ENCODE measurements at places on chromosomes 13 and 19.

DNA sequence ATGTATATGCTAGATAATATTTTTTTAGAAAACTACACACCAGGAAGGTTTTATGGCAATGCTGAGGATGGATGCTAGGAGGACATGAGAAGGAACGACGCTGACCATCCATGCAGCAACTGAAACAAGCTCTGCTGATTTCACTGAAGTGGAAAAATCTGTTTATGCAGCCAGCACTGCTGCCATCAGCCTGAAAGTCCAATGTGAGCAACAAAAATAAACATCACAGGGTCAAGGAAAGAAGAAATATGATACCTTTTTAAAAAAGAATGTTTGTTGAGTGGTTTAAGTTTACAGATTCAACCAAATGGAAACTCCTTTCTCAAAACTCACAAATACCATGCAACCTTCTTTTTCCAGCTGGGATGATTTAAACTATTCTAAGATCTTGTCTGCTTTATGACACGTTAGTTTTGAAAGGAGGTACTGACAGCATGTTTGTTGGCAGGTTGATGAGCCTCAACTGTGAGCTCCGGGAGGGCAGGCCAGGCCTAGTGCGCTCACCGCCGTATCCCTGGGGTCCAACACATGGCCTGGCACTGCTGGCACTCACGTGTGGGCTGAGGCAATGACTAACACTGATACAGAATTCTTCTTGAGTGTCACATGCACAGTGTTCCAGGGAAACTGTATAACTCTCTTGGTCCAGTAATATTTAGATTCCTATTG is 46.8 kb downstream of the LATS2 start:
- peak; percentile 83 for DNase-seq

- no peak for DNase-seq
Observed at GRCh38 chr19:29418201-29418600, 107.6 kb upstream of the VSTM2B start.

DNA sequence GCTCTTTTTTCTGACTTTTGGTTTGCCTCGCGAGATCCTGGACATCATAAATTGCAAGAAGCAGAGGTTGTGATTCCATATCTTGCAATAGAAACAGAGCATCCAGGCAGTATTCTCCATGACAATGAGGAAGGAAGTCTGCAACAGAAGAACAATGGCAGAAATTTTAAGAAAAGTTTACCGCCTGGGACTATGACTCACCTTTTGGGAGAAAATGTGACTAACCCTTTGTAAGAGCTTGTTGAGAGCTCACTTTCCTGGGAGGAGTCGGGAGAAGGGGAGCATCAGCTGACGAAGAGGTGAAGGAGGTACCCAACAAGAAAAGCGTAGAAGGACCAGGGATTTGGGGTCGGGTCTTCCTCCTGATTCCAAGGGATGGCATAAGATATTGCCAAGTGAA is 34.3 kb upstream of the TNFSF11 start:
- DNase-seq: peak; percentile 52

DNA sequence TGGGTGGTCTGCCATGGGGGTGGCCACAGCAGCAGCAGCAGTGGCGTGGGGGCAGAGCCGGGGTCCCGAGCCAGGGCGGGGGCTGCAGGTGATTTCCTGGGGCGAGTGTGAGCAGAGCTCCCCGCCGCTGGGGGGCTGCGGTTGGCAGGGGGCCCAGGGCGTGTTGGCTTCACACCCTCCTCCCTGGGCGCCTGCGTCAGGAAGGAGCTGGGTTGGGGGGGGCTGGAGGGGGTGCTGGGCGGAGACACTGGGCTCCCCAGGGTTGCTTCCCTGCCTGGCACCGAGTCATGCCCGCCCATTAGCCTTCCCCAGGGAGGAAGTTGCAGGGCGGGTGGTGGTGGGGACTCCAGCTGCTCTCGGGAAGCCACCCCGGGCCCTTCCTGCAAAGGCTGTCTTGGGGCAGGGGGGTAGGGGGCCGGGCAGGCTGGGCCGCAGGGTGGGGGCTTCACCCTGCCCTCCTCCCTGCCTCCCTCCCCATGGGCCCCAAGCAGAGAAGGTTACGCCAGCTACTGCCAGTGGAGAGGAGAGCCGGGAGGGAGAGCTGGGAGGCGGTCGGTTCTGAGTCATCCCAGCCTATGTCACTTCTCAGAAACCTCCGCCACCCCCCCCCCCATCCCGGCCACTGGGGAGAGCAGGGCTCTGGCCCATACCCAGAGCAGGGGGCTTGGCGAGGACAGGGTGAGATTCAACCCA is 4.6 kb downstream of the MIDN start:
- peak; percentile 99 for DNase-seq

DNA sequence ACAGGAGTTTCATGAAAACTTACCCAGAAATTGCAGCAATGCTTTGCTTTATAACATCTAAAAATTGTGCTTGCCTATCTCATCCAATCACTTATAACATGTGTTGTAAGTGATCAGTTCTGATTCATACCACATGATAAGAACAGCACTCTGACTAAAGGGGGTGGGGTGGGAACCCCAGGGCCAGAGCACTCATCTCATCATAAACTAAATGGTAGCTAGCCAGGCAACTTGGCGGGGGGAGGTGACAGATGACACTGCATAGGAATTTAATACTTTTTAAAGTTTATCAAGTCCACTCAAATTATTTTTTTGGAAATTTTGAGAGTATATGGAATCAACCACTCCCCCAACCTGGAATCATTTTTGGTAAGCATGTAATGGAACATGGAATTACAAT is 42.1 kb downstream of the FOXO1 start:
- no peak for DNase-seq

DNA sequence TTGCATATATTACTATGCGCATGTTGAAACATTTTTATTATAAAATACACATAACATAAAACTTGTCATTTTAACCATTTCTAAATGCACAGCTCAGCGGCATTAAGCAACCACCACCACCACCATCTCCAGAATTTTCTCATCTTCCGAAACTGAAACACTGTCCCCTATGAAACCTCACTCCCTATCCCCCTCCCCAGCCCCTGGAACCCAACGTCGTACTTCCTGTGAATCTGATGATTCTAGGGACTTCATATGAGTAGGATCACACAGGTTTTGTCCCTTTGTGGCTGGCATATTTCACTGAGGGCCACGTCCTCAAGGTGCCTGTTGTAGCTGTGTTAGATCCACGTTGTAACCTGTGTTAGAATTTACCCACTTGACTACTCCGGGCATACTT is 716 bp upstream of the MAP2K2 start:
- DNase-seq: no peak

DNA sequence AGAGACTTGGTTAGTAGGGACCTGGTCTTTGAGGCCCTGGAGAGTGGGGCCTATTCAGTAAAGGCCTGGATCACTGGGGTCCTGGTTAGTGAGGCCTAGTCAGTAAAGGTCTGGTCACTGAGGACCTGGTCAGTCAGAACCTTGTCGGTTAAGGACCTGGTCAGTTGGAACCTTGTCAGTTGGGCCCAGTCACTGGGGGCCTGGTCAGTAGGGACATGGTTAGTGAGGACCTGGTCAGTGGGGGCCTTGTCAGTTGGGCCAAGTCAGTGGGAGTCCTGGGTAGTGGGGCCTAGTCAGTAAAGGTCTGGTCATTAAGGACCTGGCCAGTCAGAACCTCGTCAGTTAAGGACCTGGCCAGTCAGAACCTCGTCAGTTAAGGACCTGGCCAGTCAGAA is 43.2 kb upstream of the TPM4 start:
- DNase-seq: no peak

DNA sequence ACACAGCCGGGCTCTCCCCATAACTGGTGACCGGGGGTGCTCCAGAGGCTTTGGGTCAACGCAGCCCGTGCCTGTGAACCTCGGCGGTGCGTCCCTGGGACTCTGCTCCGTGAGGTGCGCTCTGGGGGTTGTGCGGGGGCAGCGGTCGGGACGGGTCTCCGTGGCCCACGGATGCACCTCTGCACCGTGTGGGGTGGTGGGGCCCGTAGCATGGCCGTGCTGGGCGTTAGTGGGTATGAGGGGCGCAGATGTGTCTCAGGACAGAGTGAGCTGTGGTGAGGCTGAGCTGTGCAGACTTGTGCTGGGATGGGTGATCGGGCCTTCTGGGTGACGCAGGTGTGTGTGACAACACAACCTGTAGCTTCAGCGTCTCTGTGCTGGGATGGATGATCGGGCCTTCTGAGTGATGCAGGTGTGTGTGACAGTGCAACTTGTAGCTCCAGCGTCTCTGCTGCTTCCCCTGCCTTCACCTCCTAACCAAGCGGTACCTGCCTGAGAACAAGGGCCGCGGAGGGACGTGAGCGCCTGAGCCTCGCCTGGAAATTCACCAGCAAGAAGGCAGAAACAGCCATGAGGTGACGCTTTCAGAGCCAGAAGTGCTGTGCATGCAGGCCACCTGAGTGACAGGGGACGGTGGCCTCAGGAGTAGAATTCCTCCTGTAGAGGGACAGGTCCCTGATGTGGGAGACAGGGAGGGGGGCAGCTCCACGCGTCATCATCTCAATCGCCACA is 599 bp downstream of the ZNF331 start:
- DNase-seq: no peak

DNA sequence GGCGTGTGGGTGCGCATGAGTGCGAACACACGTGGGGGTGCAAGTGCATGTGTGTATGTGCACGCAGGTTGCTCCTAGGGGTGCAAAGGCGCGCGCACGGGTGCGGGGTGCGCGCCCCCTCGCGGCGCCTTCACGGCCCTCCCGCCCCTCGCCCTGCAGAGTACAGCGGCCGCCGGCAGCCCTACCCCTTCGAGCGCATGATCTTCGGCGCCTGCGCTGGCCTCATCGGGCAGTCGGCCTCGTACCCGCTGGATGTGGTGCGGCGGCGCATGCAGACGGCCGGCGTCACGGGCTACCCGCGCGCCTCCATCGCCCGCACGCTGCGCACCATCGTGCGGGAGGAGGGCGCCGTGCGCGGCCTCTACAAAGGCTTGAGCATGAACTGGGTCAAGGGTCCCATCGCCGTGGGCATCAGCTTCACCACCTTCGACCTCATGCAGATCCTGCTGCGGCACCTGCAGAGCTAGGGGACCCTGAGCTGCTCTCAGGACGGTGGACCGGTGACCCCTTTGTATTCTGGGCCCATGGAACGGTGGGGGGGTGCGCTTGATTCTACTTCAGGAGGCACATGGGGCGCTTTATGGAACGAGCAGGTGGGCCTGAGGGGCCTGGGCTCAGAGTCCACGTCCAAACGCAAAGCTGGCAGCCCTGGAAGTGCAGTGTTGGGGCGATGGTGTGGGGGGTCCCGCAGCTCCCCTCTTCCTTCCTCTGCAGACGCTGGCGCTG is 27.7 kb downstream of the TMEM161A start:
- no peak for DNase-seq

DNA sequence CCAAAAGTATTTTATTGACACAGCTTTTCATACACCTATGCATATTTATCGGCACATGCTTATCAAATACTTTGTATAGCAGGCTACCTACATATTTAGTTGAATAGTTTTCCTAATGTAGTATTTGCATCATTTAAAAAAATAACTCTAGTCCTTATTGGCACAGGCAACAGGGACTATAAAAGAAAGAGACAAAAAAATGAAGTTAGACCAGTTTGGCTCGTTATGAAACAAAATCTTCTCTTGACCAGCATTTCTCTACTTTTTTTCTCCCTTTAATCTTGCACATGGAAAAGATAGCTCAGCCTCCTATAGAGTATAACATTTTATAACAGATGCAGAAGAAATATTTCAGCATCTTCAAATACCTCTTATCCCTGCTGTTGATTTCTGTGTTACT is 794.8 kb upstream of the MIR17HG start:
- no peak for DNase-seq

DNA sequence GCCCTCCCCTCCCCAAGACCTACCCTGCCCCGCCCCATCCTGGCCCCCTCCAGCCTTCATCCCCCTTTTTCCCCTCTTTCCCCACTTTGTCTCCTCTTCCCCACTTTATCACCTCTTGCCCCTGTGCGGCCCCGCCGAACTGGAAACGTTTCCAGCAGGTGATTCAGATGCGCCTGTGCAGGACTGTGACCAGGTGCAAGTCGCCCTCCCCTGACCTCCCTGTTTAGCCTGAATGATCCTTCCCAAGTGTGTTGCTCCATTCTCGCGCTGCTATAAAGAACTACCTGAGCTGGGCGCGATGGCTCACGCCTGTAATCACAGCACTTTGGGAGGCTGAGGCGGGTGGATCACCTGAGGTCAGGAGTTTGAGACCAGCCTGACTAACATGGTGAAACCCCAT is 25.9 kb downstream of the ZNF791 start:
- no peak for DNase-seq

DNA sequence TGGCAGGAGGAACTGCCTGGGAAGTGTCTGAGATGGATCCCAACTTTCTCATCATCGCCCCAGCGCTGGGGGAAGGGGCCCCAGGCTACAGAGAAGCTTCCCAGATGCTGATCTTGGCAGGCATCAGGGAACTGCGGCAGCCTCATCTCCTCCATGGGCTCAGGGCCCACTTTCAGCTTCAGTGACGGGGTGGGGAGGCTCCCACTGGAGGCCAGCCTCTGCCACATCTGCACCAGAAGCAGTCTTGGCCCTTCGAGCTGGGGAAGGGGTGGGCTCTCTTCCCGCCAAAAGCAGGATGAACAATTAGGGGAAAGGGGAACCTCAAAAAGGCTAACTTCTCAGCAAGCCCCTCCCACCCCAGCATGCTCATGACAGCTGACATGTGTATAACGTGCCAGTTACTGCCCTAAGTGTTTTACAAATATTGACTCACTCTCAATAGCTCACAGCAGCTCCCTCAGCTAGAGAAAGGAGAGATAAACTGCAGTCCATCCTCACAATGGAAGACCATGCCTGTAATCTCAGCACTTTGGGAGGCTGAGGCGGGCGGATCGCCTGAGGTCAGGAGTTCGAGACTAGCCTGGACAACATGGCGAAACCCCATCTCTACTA is 7.1 kb upstream of the S1PR2 start:
- DNase-seq: peak; percentile 25

DNA sequence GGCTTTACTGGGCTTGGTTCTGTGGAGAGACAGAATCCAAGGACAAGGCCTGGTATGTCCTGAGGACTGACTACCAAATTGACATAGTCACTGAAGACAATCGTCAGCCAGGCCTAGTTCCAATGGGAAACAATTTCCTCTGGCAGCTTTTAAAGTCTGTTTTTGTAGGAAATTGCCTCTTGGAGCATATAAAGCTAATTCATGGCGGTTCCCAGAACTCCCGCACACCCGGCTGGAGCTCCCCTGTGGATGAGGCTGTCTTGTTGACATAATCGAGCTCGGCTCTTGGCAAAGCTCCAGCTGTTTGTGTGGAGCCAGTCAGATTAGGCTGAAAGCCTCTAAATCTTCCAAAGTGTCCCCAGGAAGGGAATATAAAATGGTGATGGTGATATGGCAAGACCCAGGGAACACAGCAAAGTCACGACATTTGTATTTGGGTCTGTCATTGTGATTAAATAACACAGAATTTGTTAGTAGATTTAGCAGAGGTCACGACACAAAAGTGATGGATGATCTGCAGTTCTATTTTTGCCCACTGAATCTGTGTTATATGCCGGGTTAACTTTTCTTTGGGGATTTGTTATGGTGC is 395.0 kb downstream of the PCDH9 start:
- peak; percentile 67 for DNase-seq

GRCh38 chr13:98279473-98280175 is 102.6 kb upstream of the RNF113B start:
- DNase-seq: no peak

GRCh38 chr13:59326717-59327116 is 837.0 kb downstream of the DIAPH3 start:
- DNase-seq: no peak

- no peak for DNase-seq
Observed at GRCh38 chr13:91302111-91302510, 45.4 kb upstream of the MIR17HG start.

GRCh38 chr19:17249887-17250548 is 4.3 kb upstream of the NR2F6 start:
- no peak for DNase-seq

- no peak for DNase-seq
Observed at GRCh38 chr19:5397804-5398692, 57.2 kb upstream of the ZNRF4 start.

- DNase-seq: no peak
Observed at GRCh38 chr13:34172048-34172447, 354.1 kb downstream of the RFC3 start.

Measured in astrocyte of the spinal cord (primary cell).